ENCODE measurements at places on chromosomes 3 and 15.

- no peak for DNase-seq
Measured at GRCh38 chr15:60899322-60899966, 329.7 kb downstream of the RORA start.

GRCh38 chr15:94416820-94417219 is 185.5 kb downstream of the MCTP2 start:
- no peak for DNase-seq

DNA sequence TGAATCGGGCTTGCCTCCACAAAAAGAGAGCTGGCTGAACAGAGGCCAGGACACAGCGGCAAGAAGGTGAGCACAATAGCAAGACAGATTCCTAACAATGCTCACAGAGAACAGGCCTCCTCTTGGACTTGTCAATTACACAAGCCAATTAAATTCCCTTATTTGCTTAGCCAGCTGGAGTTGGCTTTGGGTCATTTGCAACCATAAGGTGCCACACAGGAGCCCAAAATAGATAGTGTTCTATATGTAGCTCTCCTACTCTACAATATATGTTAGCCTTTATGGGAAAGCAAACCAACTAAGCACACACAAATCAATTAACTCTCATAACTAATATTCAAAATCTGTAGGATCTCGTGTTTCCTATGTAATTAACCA is 335.6 kb downstream of the FOXP1 start:
- DNase-seq, result no peak

DNA sequence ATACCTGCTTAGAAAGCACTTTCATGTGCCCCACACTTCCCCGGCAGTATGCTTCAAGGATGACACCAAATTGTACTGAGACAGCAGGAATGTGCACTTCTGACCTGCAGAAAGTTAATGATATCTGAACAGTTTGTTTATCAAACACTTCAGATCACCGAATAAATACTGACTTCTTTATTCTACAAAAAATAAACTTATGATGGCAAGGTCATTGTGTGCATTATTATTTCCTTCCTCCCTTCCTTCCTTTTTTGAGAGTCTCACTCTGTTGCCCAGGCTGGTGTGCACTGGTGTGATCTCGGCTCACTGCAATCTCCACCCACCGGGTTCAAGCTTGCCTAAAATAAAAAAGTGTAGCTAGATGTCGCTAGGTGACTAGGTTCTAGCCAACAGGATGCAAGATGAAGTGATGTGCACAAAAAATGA is 80.3 kb downstream of the FAIM start:
- no peak for DNase-seq

GRCh38 chr3:59994732-59995304 is 945.0 kb upstream of the CFAP20DC start:
- no peak for DNase-seq
